ENCODE measurements at places on chromosomes 1 and 21. TPM values are rescaled to one million over a fixed set of nuclear protein-coding genes. Genes with fewer than 3 reads are reported as not detected.

DNA sequence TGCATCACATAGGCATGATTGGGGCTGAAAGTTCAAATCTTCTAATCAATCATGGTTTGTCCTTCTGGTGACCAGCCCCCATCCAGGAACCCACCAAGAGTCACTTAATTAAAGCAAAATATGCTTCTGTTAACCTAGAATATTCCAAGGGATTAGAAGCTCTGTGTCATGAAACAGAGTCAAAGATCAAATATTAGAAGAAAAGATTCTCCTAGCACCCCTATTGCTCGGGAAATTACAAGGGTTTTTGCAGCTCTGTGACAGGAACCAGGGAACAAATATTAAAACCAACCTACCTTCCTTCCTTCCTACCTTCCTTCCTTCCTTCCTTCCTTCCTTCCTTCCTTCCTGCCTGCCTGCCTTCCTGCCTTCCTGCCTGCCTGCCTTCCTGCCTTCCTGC is 31.8 kb upstream of the ACTN2 start:
- H3K36me3 ChIP-seq, result no peaks in the 10 kb centered on the region
- no peaks in the 10 kb centered on the region for H3K4me1 ChIP-seq
- H3K27ac ChIP-seq, result no peak overlapping the region
- H3K4me3 ChIP-seq, result no peak overlapping the region
- peaks cover 26% of the 10 kb centered on the region for H3K27me3 ChIP-seq

GRCh38 chr1:39228252-39228651 is 23.8 kb downstream of the MACF1 start:
- DNase-seq, result no peak
- peaks cover 43% of the 10 kb centered on the region for H3K36me3 ChIP-seq
- H3K4me3 ChIP-seq, result no peak overlapping the region
- H3K27ac ChIP-seq, result no peak overlapping the region
- H3K4me1 ChIP-seq, result peaks cover 26% of the 10 kb centered on the region

DNA sequence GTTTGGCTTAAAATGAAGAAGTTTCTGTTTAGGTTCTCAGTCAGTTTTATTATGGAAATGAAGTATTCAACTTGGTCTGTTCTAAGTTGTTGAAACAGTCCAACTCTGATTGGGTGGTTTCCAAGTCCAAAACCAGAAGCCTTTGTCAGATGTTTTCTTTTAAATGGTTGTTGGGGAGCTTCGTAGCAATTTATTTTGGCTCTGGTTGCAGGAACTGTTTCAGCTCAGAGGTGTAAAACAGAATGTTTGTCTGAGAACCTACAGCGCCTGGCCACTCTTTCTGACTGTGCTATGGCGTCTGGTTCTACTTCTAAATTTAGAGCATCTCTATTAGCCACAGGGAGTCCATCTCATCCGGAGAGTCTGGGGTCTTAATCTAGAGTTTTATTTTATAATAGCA is 582.6 kb upstream of the TMPRSS15 start:
- no peaks in the 10 kb centered on the region for H3K4me1 ChIP-seq
- H3K36me3 ChIP-seq, result no peaks in the 10 kb centered on the region
- no peak overlapping the region for H3K27ac ChIP-seq
- no peaks in the 10 kb centered on the region for H3K27me3 ChIP-seq
- no peak for DNase-seq

GRCh38 chr1:211885747-211886522 is 55.4 kb upstream of the LPGAT1 start:
- no peaks in the 10 kb centered on the region for H3K27me3 ChIP-seq
- no peak overlapping the region for H3K4me3 ChIP-seq
- no peaks in the 10 kb centered on the region for H3K36me3 ChIP-seq
- no peaks in the 10 kb centered on the region for H3K4me1 ChIP-seq
- H3K27ac ChIP-seq, result no peak overlapping the region
- DNase-seq, result no peak

DNA sequence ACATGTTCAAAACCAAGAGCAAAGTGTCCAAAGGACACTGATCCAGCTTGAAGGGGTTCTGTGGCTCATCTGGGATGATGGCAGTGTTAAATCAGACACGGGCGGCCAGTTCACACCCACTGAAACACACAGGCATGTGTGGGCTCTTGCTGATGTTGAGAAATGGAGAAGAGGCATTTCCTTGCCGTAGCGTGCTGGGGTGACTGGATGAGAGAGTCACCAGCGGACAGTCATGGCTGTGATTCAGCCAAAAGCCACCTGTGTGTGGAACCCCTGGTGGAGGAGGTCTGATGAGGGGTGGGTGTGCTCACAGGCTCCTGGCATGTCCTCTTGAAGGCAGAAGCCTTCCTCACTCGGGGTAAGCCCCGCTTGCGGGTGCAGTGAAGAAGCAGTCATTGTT is 7.2 kb downstream of the C1orf35 start:
- H3K27ac ChIP-seq, result no peak overlapping the region
- no peak overlapping the region for H3K4me3 ChIP-seq
- H3K4me1 ChIP-seq, result peaks cover 3% of the 10 kb centered on the region

DNA sequence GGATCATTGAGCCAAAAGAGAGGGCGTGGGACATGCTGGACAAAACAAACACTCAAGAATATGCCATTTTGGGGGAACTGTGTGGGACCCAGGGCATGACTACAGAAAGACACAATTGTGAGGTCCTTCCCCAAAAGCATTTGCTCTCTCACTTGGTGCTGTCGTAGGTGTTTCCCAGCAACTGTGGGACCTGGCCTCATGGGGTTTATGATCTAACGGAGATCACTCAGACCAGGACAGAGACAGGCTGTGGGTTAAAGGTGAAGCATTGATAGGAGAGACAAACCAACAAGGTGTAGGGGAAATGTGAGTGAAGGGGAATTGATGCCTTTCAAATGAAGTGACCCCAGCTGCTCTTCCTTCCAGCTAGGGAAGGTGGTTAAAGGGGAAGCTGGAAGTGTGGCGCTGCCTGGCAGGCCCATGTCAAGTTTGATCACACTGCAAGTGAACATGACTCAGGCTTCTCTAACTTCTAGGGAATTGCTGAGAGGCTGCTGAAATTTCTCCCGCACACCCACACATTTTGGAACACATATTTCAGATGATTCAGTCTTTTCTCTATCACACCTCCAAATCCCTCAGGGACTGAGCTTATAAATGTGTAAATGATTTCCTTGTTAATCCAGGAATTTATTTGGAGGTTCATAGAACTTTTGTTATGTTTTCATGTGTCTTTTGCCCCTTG is 30.2 kb downstream of the TRAF5 start:
- no peak overlapping the region for H3K27ac ChIP-seq
- H3K4me1 ChIP-seq, result peaks cover 27% of the 10 kb centered on the region

GRCh38 chr1:165525708-165526107 is 18.1 kb upstream of the LRRC52 start:
- peaks cover 11% of the 10 kb centered on the region for H3K27me3 ChIP-seq
- no peaks in the 10 kb centered on the region for H3K4me1 ChIP-seq
- no peak overlapping the region for H3K27ac ChIP-seq
- H3K4me3 ChIP-seq, result no peak overlapping the region
- DNase-seq, result no peak
- H3K36me3 ChIP-seq, result no peaks in the 10 kb centered on the region

DNA sequence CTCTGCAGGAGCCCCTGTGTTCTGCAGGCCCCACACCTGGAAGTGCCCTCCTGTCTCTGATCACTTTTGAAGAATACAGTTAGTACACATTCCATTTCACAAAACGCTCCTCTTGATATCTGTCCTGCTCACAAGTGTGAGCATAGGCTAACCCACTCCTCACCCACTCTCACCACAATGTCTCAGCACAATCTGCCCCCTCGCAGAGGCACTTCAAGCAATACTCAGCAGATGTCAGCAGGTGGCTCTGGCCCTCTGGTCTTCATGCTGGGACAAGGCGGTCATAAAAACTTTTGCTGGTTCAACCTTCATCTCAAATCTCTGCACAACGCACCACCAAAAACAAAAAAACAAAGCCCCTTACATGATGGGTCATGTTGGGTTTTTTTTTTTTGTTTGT is 671.2 kb downstream of the MATN1 start:
- H3K27me3 ChIP-seq, result peaks cover 25% of the 10 kb centered on the region
- no peak overlapping the region for H3K27ac ChIP-seq
- no peaks in the 10 kb centered on the region for H3K36me3 ChIP-seq
- no peak for DNase-seq
- H3K4me1 ChIP-seq, result no peaks in the 10 kb centered on the region

DNA sequence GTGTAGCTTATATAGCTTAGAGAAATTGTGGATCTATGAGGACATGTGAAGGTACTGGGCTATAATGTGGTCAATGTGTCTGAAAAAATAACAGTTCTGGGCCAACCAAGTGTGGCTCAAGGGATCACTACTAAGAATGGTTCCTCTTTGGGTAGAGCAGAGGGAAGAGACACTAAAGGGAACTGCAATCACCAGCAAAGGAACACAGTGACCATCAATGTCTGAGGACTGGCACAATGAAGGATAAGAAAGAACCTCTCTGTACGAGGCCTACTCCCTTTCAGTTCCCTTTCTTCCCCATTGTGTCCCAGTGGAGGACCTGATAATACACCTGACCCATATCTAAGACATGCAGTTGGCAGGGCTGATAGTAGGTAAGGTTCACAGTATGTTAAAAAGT is 89.9 kb upstream of the JAK1 start:
- no peak overlapping the region for H3K4me3 ChIP-seq
- DNase-seq, result no peak
- H3K27ac ChIP-seq, result no peak overlapping the region
- H3K27me3 ChIP-seq, result no peaks in the 10 kb centered on the region
- peaks cover 2% of the 10 kb centered on the region for H3K4me1 ChIP-seq

- H3K27ac ChIP-seq, result no peak overlapping the region
- no peaks in the 10 kb centered on the region for H3K36me3 ChIP-seq
- DNase-seq, result no peak
- H3K4me1 ChIP-seq, result no peaks in the 10 kb centered on the region
- no peaks in the 10 kb centered on the region for H3K27me3 ChIP-seq
These were observed 1644.0 kb upstream of the B3GALT2 start for GRCh38 chr1:194830387-194830786.

DNA sequence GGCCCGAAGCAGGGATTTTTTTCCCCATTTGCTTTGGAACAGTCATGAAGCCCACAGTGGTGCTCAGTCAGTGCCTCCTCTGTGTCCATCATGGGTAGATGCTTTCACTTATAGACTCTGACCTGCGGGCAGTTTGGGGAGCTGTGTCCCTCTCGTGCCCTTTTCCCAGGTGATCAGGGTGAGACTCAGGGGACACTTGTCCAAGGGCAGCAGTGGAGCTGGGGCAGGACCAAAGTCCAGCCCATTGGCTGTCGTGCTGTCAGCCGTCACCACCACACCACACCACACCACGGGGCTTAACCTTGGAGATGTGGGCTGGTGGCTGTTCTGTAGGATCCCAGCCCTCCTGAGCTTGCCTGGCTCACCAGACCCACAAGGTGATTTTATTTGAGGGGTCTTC is 34.9 kb downstream of the SIM2 start:
- DNase-seq, result no peak
- no peak overlapping the region for H3K27ac ChIP-seq
- H3K27me3 ChIP-seq, result peaks cover 38% of the 10 kb centered on the region
- no peaks in the 10 kb centered on the region for H3K36me3 ChIP-seq
- H3K4me3 ChIP-seq, result no peak overlapping the region
- no peaks in the 10 kb centered on the region for H3K4me1 ChIP-seq

DNA sequence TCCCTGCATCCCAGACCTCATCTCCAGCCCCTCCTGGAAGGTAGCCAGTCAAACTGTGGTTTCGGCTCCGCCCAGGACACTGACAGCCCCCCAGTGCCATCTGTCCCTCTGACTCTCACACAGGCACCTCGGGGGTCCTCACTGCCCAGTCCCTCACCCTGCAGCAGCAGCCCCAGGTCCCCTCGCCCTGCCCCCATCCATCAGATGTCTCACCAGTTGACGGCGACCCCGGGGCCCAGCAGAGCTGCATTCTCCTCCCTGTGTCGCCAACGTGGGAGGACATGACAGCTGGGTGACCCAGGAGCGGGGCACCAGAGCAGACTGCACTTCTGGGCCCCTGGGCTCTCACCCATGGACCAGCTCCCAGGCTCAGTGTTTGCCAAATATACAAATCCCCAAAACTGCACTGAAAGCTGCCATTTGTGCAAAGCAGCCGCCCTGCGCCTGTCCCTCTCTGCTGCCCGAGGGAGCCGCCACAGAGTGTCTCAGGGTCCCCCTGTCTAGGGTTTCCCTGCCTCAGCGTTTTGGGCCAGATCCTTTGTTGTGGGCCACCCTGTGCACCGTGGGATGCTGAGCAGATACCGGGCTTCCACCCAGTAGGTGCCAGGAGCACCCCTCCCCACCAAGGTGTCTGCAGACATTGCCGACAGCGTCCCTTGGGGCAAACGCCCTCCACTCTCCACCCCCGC is 48.2 kb downstream of the PRDM15 start:
- H3K4me3 ChIP-seq, result no peak overlapping the region

DNA sequence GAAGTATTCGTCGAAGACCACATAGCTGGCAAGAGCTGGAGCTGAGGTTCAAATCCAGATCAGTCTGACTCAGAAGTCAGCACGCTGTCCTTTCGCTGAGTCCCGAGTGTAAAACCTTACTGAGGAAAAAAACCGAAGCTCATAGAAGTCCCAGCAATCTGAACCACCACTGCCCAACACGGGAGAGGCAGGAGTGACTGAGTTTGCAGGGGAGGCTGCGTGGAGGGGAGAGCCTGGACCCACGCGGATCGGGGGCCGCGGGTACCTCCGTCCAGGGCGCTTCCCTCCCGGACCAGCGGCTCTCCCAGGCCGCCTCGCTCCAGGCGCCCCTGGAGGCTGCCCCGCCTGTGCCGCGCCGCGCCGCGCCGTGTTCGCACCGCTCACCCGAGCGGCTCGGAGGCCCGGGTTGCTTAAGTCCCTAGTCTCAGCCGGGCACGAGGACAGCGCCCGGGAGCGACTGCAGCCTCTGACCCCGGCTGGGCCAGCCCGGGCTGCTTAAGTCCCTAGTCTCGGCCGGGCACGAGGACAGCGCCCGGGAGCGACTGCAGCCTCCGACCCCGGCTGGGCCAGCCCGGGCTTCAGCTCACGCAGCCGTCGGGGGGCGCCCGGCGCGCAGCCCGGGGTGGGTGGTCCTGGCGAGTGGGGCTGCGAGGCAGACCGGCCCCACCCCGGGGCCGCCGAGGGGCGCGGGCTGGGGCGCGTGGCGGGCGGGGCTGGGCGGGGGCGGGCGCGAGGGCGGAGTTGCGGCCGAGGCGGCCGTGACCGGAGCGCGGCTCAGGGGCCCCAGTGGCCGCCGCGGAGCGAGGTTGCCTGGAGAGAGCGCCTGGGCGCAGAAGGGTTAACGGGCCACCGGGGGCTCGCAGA is at the start of gene ADAMTSL4:
ADAMTSL4 (plus strand) TSS at position 777 of the 864 bp plus-strand sequence. CDS start 2,881 bp downstream, outside the sequence.
- H3K36me3 ChIP-seq, result no peaks in the 10 kb centered on the region
- DNase-seq, result no peak
- H3K4me1 ChIP-seq, result peaks cover 31% of the 10 kb centered on the region

- H3K27ac ChIP-seq, result no peak overlapping the region
- no peaks in the 10 kb centered on the region for H3K27me3 ChIP-seq
These were observed 53.6 kb downstream of the SLC45A1 start for GRCh38 chr1:8371372-8371991.

The OR10K2 gene
- not detected for total RNA-seq

The ACOT11 gene
- 0.70 TPM for total RNA-seq

The USF1 gene
- total RNA-seq, result 65.4 TPM

The LRRIQ3 gene
- total RNA-seq, result 0.98 TPM

The KCNJ10 gene
- total RNA-seq, result not detected

The LMOD1 gene
- 0.16 TPM for total RNA-seq

The BSND gene
- total RNA-seq, result not detected

The GAS5 gene
- total RNA-seq, result 638 TPM

The CHRNB2 gene
- total RNA-seq, result not detected

The TTC24 gene
- total RNA-seq, result 9.9 TPM

The EPHB2 gene
- total RNA-seq, result not detected

The MPL gene
- total RNA-seq, result not detected

The LCE3B gene
- not detected for total RNA-seq

The SLC35F3 gene
- 0.19 TPM for total RNA-seq
